Activated CD4-positive, alpha-beta T cell treated with anti-CD3 and anti-CD28 coated beads for 24 hours (primary cell): ENCODE measurements at places on chromosomes 16 and 17.

DNA sequence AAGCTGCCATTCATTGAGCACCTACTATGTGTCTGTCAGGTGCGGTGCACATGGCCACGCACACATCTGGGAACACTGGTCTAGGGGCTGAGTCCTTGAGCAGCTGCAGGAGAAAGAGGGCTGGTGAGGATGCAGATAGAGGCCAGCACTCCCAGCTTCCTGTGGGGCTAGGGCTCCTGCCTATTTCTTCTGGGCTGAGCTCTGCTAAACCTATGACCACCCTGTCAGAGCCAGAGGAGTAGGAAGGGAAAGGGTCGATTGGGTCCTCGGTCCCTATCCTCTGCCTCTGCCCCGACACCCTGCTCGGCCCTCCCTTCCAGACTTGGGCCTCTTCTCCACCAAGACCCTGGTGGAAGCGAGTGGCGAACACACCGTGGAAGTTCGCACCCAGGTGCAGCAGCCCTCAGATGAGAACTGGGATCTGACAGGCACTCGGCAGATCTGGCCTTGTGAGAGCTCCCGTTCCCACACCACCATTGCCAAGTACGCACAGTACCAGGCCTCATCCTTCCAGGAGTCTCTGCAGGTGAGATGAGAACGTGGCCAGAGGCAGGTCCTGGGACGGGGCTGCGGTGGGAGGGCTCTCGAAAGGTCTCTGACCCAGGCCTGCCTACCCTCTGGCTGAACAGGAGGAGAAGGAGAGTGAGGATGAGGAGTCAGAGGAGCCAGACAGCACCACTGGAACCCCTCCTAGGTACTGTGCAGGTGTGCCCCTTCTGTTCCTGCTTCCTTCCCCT is 4.0 kb upstream of the TMEM88 start:
- DNase-seq, result no peak

- no peak for DNase-seq
Observed at GRCh38 chr16:23650674-23651416, 9.6 kb downstream of the DCTN5 start.

DNA sequence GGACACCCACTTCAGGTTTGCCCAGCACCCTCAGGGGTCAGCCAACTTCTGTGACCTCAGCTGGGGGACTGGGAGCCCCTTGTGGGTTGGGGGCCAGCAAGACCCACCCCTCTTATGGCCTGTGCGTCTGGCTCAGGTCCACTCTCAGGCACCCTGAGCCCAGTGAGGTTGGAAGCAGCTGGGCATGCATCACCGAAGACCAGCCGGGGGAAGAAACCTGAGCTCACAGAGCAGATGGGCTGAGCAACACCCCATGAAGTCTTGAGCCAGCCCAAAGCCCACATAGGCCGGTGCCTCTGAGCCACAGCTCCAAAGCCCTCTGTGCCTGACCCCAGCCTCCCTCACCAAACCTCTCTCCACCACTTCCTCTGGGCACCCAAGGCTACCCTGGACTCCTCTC is 166.7 kb downstream of the RBFOX3 start:
- no peak for DNase-seq

- no peak for DNase-seq
Observed at GRCh38 chr16:78310196-78310595, 210.7 kb downstream of the WWOX start.

- DNase-seq, result no peak
Observed at GRCh38 chr16:73304008-73304774, 256.3 kb upstream of the ZFHX3 start.

- DNase-seq, result no peak
Observed at GRCh38 chr16:50297301-50298074, 31.1 kb downstream of the ADCY7 start.

DNA sequence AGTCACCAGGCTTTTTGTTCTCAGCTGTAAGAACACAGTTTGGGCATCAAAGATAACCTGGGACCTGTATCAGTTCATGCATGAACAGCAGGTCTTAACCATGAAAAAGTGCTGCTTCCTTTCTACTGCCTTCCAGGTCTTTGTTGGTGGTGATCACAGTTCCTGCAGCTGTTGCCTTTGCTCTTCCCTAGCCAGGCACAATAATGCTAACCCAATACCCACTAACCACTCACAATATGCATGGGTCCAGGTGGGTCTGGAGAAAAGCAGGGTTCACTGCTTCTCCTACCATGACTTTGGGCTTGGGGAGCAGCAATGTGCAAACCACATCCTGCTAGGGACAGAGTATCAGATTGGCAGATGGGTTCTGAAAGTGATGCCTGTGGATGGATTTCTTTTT is 396.9 kb downstream of the UTP18 start:
- no peak for DNase-seq

- DNase-seq, result no peak
Observed at GRCh38 chr16:5058476-5058875, 7.3 kb downstream of the C16orf89 start.

DNA sequence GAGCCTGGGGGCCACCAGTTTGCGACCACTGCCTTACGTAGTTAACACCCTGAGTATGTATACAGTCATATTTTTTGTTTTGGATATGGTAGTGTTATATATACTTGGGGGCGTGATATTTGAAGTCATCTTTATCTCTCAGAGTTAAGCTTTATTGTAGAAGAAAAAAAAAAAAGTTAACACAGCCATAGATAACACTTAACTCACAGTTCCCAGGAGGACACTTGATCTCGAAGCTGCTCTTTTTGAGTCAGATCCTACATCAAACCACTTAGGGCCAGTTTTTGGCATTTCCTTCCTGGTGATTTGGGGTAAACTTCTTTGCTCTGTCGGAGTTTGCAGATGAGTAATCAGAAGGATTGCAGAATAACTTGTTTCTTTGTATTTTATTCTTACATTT is 5.8 kb downstream of the ITPRIPL2 start:
- DNase-seq, result no peak

- DNase-seq, result no peak
Observed at GRCh38 chr17:19714542-19715411, 1.6 kb downstream of the SLC47A2 start.

DNA sequence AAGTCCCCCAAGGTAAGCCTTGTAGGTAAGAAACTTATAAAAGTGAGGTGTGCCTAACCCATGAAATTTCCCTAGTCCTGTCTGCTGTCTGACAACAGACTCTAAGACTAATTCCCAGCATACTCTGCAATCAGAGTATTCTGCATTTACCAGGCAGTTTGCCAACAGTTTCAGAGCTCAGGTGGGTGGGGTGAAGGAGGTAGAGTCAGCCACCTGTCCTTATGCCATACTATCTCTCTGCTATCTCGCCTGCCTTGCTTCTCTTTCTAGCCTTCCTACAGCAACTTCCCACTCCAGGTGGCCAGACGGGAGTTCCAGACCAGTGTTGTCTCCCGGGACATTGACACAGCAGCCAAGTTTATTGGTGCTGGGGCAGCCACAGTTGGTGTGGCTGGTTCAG is 2.3 kb downstream of the ATP5MC1 start:
- DNase-seq, result no peak
